T-cell (primary cell): ENCODE measurements at places on chromosomes 1 and 21.
A peak's percentile ranks its signal among the peaks of the same experiment; 100 is the strongest.

- DNase-seq = no peak
Measured at GRCh38 chr1:201890223-201890622, 1.5 kb downstream of the SHISA4 start.

- DNase-seq = peak; percentile 35
Measured at GRCh38 chr1:117534995-117535467, 70.8 kb upstream of the TENT5C start.

- DNase-seq = no peak
Measured at GRCh38 chr1:168613691-168614231, 37.4 kb downstream of the XCL1 start.

DNA sequence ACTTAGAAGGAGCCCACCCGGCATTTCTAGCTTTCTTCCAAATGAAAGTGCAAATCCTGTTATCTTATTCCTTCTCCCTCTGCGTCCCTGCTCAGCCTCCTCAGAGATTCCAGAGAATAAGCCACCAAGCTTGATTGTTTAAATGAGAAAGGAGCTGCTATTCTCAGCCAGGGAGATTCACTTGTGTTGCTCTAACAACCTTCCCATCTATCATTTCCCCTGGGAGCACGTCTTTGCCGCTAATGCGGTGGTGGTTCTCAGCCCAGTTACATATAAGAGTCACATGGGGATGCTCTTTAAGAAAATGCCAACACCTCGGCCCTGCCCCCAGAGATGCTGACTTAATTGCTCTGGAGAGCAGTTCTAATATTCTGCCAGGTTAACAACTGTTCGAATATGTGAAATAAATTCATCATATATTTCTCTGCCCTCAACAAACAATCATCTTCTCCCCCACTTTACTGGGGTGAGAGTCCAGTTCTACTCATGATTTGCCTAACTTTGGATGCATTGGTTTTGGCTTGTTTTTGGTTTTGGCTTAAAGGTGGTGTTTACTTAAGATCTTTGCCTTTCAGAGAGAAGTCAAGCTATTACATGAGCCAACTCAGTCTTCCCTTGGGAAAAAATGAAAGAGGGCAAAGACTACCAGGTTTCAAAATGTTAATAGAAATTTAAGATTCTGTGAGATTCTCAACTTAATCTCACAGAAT lies 213.9 kb downstream of the SEC16B start:
- DNase-seq = no peak

DNA sequence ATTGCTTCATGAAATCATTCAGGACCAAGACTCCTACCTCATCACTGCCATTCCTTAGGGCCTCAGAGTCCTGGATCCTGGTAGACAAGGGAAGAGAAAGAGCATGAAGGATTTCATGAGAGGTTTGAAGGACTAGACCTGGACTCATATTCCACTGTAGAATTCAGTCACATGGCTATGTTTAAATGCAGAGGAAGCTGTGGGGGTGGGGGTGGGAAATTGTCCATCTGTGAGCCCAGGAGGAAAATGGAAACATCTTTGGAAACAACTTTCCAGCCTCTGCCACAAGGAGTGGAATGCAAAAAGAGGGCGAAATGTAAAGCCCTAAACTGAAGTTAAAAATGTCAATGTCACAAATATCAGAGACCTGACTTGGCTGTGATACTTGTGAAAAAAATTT lies 73.0 kb downstream of the BRINP2 start:
- DNase-seq = no peak

GRCh38 chr21:33951276-33952178 lies 35.9 kb upstream of the ATP5PO start:
- no peak for DNase-seq
